ENCODE measurements at places on chromosomes 5 and 9.

DNA sequence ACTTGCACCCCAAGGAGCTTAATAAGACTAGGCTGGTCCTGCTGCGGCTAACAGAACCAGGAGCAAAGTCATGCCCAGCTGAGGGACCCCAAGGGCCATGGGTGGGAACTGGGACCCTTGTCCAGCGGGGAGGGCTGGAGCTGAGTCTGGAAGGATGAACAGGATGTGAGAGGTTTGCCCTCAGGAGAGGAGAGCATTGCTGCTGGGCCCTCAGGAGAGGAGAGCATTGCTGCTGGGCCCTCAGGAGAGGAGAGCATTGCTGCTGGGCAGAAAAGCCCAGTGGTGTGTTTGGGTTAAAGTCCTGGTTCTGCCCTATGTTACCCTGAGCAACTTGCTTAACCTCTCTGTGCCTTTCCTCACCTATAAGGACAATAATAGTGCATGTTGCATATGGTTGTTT lies 125.8 kb downstream of the MACROH2A1 start:
- DNase-seq: no peak

DNA sequence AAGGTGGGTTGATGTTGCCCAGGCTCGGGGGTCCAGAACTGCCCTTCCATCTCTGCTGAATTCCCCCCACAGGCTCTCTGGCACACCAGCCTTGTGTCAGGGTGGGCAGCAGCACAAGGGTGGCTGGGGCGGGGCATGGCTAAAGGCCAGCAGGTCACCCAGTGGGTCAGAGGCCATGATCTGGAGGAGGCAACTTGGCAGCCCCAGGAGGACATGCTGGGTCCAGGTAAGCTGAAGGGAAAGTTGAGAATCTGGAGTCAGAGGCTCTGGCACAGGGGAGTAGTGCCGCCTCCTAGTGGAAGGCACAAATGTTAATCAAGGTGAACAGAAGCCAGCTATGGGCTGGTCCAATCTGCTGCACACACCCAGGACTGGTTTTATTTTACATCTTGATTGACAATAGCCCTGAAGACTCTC lies 6.2 kb downstream of the TMEM8B start:
- DNase-seq: no peak

- no peak for DNase-seq
Measured at GRCh38 chr9:106843371-106843770, 19.6 kb upstream of the ZNF462 start.

DNA sequence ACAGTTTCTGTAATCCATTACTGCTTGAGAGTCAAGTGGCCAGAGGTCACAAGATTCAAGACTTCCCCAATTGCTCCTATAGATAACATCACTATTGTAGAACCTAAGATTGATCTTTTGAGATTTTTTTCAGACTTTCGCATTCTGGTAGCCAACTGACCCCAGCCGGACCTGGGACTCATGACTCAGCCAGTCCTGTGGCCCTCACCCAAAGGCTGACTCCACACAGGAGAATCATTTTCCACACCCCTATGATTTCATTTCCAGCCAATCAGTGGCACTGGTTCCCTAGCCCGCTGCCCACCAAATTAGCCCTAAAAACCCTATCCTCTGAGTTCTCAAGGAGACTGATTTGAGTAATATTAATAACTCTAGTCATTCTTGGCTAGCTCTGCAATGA lies 36.2 kb downstream of the TARS1 start:
- DNase-seq: no peak

GRCh38 chr5:43304525-43304924 lies 8.7 kb downstream of the HMGCS1 start:
- DNase-seq: no peak

- no peak for DNase-seq
Measured at GRCh38 chr5:115379622-115380344, 83.3 kb upstream of the CCDC112 start.

GRCh38 chr5:1187234-1187949 lies 14.0 kb upstream of the SLC6A19 start:
- DNase-seq: no peak

GRCh38 chr9:27247756-27248155 lies 49.2 kb downstream of the EQTN start:
- no peak for DNase-seq

DNA sequence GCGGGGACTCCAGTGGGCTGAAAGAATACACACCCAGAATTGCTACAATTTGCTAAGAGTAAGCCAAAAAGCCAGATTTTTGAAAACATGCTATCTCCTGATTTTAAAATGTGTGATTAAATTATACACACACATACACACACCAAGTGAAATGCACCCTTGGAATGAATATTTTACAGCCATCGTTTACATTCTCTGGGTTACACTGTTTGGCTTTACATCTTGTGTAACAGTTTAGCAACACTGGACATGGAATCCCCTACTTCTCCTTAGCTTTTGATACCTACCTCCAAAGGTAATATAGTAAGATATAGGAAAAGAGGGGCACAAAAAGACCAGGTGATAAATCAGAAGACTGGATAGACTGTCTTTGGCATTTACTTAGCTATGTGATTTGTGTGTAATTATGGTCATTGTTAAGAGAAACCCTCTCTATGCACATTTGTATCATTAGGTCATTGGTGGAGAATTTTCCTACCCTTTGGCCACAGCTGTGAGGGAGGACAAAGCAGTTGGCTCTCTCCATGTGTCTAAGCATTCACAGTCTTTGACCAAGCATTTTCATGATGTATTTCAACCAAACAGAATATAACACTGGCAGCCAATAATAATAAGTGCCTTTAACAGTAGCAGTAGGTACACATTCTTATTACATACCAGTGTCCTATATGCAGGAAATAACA lies 7.6 kb downstream of the SVEP1 start:
- DNase-seq: no peak

GRCh38 chr5:32642276-32643002 lies 57.1 kb downstream of the SUB1 start:
- no peak for DNase-seq

GRCh38 chr9:31304576-31304975 lies 1079.9 kb upstream of the ACO1 start:
- no peak for DNase-seq

DNA sequence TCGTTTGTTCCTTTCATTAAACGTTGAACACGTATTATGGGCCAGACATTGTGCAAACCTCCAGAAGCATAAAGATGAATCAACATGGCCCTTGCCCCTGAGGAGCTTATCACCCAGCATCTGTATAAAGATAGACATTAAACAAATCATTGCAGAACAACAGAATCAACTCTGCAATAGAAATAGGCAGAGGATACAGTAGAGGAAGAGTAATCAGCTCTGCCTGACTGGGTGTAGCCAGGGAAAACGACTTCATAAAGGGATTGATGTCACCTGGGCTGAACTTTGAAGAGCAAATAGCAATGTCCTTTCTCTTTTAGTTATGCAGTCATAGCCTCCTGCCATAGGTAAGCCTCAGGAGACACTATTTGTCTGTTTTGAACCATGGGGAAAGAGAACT lies 13.4 kb downstream of the RGS7BP start:
- DNase-seq: no peak

DNA sequence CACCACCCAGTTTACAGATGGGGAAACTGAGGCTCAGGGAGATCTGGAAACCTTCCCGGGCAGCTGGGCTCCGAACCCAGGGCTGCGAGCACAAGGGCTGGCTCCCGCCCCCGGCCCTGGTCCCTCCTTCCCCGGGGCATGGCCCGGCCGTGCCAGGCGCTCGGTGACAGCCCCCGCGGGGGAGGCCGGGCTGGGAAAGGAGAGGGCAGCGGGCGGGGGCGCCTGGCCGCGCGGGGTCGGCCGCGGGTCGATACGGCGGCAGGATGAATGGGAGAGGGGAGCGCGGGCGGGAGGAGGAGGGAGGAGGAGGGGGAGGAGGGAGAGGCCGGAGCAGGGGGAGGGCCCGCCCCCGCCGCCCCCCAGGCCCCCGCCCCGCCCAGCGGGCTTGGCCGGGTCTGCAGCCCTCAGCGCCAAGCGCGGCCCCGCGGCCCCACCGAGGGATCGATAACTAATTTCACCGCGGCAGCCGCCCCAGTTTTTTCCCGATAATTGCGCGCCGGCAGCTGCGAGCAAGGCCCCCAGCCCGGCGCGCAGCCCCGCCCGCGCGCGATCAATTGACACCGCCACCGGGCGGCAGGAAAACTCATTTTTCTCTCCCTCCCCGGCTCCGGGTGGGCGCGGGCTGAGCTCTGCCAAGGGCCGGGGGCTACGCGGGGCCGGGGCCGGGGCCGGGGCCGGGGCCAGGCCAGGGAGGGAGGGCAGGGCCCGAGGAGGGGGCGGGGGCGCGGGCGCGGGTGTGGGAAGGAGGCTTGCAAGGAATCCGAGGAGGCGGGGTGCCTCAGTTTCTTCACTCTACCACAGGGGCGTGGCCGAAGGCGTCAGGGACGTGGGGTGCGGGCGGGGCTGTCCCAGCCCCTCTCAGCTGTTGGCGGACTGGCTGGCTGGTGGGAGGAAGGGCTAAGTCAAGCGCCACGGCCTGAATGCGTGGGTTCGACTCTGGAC lies 52.1 kb downstream of the C9orf50 start:
- DNase-seq: no peak

DNA sequence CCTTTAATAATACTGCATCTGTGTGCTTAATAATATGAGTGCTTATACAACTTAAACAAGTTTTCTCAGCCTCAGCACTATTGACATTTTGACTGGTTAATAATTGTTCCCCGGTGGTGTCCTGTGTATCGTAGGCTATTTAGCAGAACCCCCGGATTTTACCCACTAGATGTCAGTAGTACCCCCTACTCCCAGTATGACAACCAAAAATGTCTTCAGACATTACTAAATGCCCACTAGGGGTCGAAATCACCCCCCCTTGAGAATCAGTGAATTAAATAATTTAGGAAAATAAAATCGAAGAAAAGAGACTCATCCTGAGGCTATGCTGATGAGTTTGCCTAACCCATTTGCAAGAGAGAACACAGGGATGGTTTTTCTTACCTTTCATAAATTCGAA lies 166.3 kb downstream of the ATP10B start:
- DNase-seq: no peak

DNA sequence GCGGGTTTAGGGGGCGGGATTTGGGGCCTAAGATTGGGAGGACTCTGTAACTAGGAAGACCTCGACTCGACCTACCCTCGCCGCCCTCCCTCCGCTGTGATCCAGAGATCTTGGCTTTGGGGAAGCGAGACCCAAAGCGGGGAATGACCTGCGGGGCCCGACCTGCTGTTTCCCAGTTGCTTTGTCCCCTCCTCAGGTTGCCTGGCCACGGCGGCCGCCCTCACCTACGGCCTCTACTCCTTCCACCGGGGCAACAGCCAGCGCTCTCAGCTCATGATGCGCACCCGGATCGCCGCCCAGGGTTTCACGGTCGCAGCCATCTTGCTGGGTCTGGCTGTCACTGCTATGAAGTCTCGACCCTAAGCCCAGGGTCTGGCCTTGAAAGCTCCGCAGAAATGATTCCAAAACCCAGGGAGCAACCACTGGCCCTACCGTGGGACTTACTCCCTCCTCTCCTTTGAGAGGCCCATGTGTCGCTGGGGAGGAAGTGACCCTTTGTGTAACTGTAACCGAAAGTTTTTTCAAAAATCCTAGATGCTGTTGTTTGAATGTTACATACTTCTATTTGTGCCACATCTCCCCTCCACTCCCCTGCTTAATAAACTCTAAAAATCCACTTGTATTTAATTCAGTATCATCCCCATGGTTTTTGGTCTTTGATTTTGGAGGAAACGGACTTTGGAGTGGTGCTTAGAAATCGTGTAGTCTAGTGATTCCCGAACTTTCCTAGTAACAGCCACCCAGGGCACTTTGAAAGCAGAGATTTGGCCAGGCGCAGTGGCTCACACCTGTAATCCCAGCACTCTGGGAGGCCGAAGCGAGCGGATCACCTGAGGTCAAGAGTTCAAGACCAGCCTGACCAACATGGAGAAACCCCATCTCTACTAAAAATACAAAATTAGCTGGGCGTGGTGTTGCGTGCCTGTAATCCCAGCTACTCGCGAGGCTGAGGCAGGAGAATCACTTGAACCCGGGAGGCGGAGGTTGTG lies 878 bp downstream of the HIGD2A start:
- DNase-seq: no peak

- no peak for DNase-seq
Measured at GRCh38 chr9:92986176-92987119, 39.1 kb downstream of the FGD3 start.

- no peak for DNase-seq
Measured at GRCh38 chr5:137845472-137845871, 22.2 kb upstream of the MYOT start.

GRCh38 chr9:74847478-74848152 lies 40.1 kb downstream of the TRPM6 start:
- DNase-seq: no peak

GRCh38 chr9:15104826-15105420 lies 194.7 kb upstream of the FREM1 start:
- DNase-seq: peak; percentile 15

- DNase-seq: no peak
Measured at GRCh38 chr9:112174222-112174964, 704 bp downstream of the SUSD1 start.

- no peak for DNase-seq
Measured at GRCh38 chr9:136584401-136584932, 38.6 kb upstream of the NOTCH1 start.

- no peak for DNase-seq
Measured at GRCh38 chr5:1012313-1012841, 3.8 kb downstream of the NKD2 start.

Measured in amygdala (tissue), 56 donors.